ENCODE measurements at places on chromosomes 11 and 22.

GRCh38 chr11:95991545-95991944 is 67.6 kb upstream of the MTMR2 start:
- no peak for DNase-seq

DNA sequence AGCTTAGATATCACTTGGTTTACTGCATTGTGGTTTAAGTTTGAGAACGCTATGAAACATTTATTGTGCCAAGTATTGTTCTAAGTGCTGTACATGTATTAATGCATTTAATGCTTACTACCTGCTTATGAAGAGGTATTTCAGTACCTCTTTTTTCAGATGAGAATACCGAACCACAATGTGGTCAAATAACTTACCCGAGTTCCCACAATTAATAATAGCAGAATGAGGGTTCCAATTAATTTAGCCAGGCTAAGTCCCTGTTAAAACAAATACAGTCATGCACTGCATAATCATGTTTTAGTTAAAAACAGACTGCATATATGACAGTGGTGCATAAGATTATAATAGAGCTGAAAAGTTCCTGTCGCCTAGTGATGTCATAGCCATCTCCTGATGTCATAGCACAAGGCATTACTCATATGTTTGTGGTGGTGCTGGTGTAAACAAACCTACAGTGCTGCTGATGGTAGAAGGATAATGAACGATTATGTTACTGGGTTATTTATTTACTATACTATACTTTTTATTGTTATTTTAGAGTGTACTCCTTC is 4.3 kb downstream of the ZC3H12C start:
- DNase-seq = no peak

- no peak for DNase-seq
Observed at GRCh38 chr11:72935700-72936099, 121.5 kb downstream of the ATG16L2 start.

DNA sequence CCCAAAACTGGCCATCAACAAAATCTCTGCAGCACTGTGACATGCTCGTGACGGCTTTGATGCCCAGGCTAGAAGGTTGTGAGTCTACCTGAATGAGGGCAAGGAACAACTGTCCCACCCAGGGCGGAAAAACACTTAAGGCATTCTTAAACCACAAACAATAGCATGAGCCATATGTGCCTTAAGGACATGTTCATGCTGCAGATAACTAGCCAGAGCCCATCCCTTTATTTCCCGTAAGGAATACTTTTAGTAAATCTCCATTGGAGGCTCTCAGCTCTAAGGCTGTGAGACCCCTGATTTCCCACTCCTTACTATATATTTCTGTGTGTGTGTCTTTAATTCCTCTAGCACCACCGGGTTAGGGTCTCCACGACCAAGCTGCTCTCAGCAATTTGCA is 3.4 kb downstream of the CHORDC1 start:
- DNase-seq = no peak

GRCh38 chr22:49446759-49447710 is 380.6 kb downstream of the BRD1 start:
- DNase-seq = no peak

- DNase-seq = no peak
Observed at GRCh38 chr11:33697997-33698396, 2.6 kb downstream of the C11orf91 start.

DNA sequence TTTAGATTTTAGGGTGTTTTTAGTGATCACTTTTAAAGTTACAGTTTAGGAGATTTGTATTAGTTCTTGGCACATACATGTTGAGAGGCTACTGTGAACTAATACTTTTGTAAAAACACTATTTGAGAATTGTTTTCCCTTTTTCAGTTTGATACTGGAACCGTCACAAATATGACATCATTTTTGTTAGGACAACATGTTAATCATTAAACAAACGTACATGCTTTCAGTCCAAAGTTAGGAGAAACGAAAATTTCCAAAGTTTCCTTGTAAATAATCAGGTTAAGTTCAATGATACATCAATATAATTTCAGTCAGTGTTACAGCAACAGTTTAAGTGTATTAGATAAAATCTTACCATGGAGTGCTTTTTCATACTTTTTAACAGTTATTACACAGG is 53.1 kb downstream of the SPECC1L start:
- no peak for DNase-seq

GRCh38 chr11:55106391-55106790 is 155.6 kb upstream of the TRIM48 start:
- DNase-seq = no peak

DNA sequence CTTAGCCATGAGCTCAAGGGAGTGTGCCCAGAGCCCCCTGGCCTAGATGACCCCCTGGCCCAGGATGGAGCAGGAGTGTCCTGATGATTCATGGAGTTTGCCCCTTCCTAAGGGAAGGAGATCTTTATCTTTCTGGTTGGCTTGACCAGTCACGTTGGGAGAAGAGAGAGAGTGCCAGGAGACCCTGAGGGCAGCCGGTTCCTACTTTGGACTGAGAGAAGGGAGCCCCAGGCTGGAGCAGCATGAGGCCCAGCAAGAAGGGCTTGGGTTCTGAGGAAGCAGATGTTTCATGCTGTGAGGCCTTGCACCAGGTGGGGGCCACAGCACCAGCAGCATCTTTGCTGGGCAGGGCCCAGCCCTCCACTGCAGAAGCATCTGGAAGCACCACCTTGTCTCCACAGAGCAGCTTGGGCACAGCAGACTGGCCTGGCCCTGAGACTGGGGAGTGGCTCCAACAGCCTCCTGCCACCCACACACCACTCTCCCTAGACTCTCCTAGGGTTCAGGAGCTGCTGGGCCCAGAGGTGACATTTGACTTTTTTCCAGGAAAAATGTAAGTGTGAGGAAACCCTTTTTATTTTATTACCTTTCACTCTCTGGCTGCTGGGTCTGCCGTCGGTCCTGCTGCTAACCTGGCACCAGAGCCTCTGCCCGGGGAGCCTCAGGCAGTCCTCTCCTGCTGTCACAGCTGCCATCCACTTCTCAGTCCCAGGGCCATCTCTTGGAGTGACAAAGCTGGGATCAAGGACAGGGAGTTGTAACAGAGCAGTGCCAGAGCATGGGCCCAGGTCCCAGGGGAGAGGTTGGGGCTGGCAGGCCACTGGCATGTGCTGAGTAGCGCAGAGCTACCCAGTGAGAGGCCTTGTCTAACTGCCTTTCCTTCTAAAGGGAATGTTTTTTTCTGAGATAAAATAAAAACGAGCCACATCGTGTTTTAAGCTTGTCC is 14.3 kb downstream of the ADORA2A start:
- DNase-seq = no peak

- no peak for DNase-seq
Observed at GRCh38 chr22:31259798-31260473, 32.4 kb downstream of the PIK3IP1 start.

GRCh38 chr22:36565686-36566085 is 36.7 kb upstream of the EIF3D start:
- DNase-seq = no peak

DNA sequence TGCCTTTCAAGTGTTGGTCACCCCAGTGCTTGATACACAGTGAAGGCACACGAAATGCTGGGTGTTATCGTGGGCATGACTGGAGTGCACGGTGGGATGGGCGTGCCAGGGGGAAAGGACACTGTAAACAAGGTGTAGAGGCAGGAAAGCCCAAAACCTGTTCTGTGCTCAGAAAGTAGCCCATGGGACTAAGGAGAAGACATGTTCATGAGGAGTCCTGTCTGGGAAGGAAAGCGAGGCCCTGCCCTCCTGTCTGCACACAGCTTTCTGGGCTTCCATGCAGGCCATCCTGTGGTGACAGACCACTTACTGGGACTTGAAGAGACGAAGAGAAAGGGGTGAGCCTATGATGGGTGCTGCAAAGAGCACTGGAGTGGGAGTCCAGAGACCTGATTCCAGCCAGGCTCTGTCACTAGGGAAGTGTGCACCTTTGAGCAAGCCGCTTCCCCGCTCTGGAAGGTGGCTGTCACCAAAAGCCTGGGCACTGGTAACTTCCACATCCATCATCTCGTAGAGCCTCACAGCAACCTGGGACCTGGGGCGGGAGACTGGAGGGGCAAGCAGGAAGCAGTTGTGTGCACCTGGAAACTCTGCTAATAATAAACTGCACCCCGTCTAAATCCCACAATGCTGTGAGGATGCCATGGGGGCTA is 846 bp upstream of the POU2F3 start:
- no peak for DNase-seq

- no peak for DNase-seq
Observed at GRCh38 chr11:368414-369335, 624 bp upstream of the B4GALNT4 start.

DNA sequence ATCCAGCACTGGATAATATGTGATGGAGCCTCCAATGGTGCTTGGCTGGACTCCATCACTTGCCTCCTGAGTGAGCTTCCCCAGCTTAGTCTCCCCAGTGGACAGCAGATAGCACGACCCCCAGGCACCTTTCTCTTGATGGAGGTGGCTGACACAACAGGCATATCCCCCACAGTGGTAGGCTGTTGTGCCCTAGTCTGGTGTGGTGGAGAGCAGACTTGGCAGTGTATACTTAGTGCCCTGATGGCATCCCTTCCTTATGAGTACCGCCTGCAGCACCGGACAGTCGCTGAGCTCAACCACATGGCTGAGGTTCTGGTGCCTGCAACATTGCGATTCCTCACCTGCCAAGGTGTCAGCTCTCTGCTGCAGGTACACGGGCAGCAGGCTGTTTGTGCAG is 50.1 kb downstream of the DNHD1 start:
- DNase-seq = no peak

GRCh38 chr11:115682101-115682500 is 177.9 kb upstream of the CADM1 start:
- DNase-seq = no peak

DNA sequence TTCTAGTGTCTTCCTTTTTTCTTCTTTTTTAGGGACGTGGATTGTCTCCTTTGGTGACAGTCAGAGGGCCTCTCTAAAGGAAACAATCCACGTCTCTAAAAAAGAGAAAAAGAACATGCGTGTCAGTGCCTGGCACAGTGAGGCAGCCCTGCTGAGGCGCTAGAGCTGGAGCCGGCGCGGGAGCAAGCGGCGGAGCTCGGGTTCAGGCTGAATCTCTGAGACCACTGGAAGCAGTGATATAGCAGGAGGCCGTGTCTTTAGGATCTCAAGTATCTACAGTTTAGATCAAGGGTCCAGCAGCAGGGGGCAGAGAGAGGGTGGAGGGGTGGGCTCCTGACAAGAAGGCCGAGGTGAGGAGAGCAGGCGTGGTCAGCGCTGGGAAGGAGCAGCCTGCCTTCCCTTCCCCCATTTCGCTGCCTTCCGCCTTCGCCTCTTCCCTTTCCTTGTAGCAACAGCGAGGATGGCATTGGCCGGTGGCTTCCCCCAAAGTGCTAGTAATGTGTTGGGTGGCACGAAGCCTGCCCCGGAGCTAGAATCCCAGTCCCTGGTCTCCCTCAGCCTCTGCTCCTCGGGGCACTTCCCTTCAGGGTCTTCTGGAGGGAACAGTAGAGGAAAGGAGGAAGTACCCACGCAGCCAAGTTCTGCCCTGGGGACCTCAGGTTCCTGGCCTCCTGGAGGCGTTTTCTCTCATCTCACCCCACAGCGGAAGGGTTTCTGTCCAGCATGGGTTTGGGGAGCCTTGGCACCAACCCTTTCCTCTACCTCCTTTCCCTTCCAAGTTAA is 28.2 kb upstream of the RAB1B start:
- no peak for DNase-seq

GRCh38 chr22:42661985-42662831 is 13.0 kb upstream of the CYB5R3 start:
- peak; percentile 83 for DNase-seq

- no peak for DNase-seq
Observed at GRCh38 chr11:107719557-107720302, 7.9 kb upstream of the SLN start.

GRCh38 chr11:108125096-108125495 is 3.7 kb downstream of the ACAT1 start:
- DNase-seq = no peak

DNA sequence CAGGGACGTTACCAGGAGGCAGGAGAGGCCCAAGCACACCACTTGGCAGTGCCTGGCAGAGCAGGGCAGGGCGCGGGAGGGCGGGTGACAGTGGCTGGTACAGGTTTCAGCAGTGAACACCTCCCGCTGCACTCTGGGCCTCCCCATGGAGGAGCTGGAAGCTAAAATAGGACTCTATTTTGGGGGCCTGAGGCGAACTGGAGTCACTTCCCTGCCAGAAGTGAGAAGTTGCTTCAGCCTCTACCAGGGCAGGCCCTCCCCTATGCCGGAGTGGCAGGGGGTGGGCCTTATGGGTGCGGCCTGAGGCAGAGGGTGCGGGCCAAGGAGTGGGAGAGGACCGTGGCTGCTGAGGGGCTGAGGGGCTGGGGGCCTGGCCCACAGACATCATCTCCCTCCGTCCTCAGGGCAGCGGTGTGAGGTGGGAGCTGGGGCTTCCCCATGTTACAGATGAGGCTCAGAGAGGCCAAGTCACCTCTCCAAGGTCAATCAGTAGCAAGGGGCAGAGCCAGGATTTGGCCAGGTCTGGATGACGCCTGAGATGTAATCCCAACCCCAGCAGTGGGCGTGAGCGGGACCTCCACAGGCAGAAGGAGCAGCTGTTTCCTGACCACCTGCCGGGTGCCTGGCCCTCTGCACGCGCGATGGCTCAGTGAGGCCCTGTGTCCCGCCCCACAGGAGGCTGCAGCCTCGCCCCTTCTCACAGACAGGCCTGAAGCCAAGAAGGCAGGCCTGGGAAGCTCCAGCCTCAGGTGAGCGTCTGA is 39.3 kb downstream of the KCNJ4 start:
- no peak for DNase-seq

GRCh38 chr11:18172666-18173065 is at the start of gene MRGPRX4:
TSS of gene MRGPRX4 (plus strand) at chr11:18172837. CDS start at chr11:18173257, 420 bp downstream.
- no peak for DNase-seq

- no peak for DNase-seq
Observed at GRCh38 chr11:128326791-128327190, 260.6 kb downstream of the ETS1 start.

DNA sequence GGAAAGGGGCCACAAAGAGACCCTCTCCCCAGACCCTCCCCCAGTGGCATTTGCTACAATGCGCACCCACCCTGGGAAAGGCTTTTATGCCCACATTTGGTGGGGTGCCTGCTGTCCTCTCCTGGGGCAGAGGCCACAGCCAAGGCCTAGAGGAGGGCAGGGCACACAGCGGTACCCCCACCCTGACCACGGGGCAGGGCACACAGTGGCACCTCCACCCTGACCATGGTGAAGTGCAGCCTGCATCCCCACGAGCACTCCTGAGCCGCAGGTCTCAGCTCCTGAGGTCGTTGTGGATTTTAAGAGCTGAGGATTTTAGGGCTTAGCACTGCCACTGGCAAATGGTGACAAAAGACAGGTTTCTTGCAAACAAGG is 34.1 kb downstream of the CERK start:
- DNase-seq = no peak

Measured in activated CD8-positive, alpha-beta memory T cell treated with anti-CD3 and anti-CD28 coated beads, Interleukin-2, amount 10 ng/mL, durations not matched to agents 7 days and 5 days (primary cell).